ENCODE measurements at places on chromosomes 4 and X.

- DNase-seq: no peak
Observed at GRCh38 chr4:155819066-155819465, 47.0 kb downstream of the ASIC5 start.

- no peak for DNase-seq
Observed at GRCh38 chr4:66372706-66373105, 702.4 kb upstream of the EPHA5 start.

- DNase-seq: no peak
Observed at GRCh38 chr4:121156822-121157769, 7.0 kb downstream of the TNIP3 start.

DNA sequence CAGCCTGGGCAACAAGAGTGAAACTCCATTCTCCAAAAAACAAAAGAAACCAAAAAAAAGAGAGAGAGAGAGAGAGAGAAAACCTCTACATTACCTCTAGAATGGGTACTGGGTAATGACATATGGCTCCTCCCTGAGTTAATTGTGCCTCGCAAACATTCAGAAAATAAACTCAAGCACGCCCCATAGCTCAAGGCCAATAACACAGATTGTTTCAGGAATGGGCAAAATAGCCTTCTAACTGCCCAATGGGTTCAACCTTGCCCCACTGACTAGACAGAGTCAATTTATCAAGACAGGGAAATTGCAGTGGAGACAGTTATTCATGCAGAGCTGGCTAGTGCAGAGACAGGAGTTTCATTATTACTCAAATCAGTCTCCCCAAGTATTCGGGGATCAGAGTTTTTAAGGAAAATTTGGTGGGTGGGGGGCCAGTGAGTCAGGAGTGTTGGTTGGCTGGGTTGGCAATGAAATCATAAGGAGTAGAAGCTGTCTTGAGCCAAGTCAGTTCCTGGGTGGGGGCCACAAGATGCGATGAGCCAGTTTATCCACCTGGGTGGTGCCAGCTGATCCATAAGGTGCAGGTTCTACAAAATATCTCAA, 25.1 kb downstream of the NIPAL1 start:
- no peak for DNase-seq

DNA sequence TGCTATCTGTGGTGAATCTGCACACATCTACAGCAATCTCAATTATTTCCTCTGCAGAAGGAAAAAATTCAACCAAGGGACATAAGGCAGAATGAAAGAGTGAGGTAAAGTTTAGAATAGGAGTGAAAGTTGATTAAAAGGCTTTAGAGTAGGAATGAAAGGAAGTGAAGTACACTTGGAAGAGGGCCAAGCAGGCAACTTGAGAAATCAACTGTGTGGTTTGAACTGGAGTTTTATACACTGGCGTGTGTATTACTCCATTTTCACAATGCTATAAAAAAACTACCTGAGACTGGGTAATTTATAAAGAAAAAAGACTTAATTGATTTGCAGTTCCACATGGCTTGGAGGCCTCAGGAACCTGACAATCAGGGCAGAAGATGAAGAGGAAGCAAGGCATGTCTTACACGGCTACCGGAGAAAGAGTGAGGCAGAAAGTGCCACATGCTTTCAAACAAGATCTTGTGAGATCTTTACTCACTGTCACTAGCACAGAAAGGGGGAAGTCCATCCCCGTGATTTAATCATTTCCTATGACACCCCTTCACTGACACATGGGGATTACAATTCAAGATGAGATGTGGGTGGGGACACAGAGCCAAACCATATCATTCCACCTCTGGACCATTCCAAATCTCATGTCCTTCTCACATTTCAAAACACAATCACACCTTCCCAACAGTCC, 234.8 kb downstream of the IL15 start:
- no peak for DNase-seq

- no peak for DNase-seq
Observed at GRCh38 chr4:94540476-94540875, 88.7 kb downstream of the PDLIM5 start.

DNA sequence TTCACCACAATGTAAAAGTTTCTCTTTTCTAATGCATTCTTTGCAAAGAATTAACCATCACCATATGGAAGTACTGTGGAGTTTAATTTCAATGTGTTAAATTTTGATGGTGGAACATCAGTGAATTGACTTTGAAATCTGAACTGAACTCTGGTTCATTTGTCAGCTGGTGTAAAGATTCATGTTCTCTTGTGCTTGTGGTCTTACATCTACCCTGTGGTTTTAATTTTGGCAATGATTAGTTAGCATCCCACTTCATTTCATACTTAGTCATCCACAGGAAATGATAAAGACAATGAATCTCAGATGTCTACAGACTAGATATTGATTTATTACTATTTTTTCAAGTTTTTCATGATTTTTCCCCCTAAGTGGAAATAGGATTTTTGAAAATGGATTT, 77.8 kb downstream of the GRID2 start:
- no peak for DNase-seq

GRCh38 chr4:168981460-168981859, 28.6 kb downstream of the CBR4 start:
- DNase-seq: no peak

- no peak for DNase-seq
Observed at GRCh38 chr4:121658125-121658524, 38.7 kb downstream of the ANXA5 start.

GRCh38 chrX:13755254-13755653, 20.7 kb downstream of the OFD1 start:
- DNase-seq: no peak

DNA sequence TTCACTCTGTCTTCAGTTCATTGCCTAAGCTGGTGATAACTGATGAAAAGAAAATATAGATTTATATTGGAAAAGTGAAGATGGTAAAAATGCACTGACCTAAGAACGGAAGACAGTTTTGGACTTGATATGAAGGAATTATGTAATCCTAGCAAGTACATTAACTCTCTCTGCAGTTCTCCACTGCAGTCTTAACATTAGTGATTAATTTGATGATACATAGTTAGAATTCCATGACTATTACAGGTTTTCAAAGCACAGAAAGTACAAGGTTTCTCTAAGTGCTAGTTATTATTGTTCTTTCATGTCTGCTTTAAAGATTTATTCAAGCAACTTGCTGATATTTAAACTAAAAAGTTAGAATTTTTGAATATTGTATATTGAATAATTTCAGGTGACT, 1591.7 kb upstream of the ADGRL3 start:
- no peak for DNase-seq

DNA sequence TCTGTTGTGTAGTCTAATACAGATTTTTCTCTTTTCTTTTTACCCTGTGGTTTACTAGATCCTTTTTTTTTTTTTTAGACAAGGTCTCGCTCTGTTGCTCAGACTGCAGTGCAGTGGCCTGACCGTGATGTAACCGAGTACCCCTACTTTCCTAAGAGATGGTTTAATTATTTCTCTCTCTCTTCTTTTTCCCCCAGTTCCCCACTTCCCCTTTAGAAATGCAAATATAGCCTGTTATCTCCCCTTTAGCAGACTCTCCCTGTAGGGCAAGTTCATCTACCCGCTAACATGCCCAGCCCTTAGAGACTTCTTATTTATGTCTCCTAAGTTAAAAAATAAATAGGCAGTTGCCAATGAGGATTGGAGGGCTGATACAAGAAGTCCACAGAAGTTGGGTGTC, 4.5 kb downstream of the SNX25 start:
- DNase-seq: no peak

- peak; percentile 7 for DNase-seq
Observed at GRCh38 chrX:103309860-103310554, 783 bp downstream of the BEX2 start.

- DNase-seq: no peak
Observed at GRCh38 chr4:19776929-19777328, 474.8 kb upstream of the SLIT2 start.

- no peak for DNase-seq
Observed at GRCh38 chrX:138923805-138924204, 212.3 kb upstream of the FGF13 start.

DNA sequence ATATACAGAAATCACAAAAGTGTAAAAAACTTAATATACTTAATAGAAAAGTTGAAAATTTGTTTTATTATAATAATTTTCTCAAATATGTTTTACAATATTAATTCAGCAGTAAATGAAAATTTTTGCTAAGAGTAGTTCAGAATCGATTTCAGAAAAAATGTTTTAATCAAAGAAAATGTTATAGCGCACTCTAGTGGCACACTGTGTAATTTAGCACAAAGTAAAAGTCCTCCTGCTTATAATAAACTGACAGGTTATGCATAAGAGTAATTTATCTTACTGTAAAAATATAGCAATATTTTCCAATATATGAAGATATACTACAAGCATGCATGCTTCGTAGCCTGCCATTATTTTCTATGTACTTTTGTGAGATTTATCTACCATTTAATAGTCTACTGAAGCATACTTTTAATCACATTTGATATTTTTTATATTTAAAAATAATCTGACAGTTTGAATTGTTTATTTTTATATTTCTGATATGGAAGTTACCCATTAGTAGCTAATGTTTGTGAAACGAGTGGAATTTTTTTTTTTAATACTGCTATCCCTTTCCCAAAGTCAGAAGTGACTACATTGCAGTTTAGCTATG, 217.9 kb upstream of the KLHL4 start:
- DNase-seq: no peak

GRCh38 chrX:65910899-65911298, 129.0 kb downstream of the VSIG4 start:
- no peak for DNase-seq

- no peak for DNase-seq
Observed at GRCh38 chr4:109622626-109623025, 62.6 kb downstream of the MCUB start.

DNA sequence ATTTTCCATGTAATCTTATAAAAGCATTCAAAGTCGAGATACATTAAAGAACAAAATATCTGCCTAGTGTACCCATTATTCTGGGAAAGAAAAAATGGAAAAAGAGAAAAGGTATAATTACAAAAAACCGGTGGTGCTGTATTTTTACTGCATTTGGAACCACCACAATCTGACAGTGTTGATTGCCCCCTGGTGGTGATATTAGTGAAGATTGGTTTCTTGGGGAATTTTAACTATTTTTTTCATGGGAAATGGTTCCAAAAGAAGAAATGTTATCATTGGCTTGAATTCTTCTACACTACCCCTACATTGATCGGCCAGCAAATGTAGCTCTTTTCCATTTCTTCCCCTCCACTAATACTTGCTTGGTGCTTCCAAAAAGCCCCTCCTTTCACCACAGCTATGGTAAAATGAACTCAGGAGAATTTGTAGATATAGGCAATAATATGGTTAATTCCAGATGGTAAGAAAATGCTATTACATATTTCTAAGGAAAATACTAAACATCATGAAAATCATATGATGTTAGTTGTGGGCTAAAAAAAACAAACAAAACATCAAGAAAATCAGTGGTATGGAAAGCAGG, 50.0 kb downstream of the COX18 start:
- DNase-seq: peak; percentile 28

GRCh38 chrX:68175562-68175961, 257.7 kb downstream of the OPHN1 start:
- DNase-seq: no peak

- DNase-seq: peak; percentile 79
Observed at GRCh38 chr4:76198411-76199237, 15.0 kb downstream of the SCARB2 start.

- DNase-seq: peak; percentile 7
Observed at GRCh38 chr4:36164900-36165630, 79.2 kb downstream of the ARAP2 start.

GRCh38 chrX:136179133-136179532, 31.8 kb downstream of the FHL1 start:
- DNase-seq: no peak

DNA sequence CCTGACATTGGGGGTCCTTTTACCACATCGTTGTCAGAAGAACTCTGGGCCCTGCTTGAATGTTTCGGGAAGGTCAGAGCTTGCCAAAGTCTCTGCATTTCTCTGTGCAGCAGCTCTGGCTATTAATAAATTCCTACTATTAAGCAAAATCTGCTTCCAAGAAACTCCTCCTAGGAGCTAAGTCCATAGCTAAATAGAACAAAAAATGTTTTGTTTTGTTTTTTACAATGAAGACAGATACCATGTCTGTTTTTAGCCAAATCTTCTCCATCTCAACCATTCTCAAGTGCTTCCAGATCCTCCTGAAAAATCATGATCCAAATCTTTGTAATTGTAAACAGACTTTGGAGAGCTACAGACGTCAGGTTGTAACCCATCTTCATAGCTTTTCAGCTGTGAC, 161.6 kb downstream of the SPATA18 start:
- DNase-seq: no peak

DNA sequence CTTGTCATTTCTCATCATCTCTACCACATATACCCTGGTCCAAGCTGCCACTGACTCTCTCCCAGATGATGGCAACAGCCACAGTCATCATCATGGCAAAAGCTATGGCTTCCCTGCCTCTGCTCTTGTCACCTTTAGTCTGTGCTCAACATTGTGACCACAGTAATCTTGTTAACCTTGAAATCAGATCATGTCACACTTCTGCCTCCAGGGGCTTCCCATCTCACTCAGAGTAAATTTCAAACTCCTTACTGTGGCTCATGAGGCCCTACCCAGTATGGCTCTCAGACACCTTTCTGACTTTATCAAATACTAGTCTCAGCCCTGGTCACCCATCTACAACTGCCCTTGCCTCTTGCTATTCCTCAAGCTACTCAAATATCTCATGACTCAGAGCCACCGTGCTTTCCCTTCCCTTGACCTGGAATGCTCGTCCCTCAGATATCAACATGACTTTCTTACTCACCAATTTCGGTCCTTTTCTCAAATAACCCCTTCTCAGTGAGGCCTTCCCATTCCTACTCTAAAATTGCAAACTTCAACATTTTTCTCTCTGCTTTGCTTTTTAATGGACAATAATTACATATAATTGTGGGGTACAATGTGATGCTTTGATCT, 41.1 kb upstream of the STIM2 start:
- DNase-seq: no peak

- DNase-seq: no peak
Observed at GRCh38 chr4:48129307-48130014, 4.6 kb downstream of the TXK start.

DNA sequence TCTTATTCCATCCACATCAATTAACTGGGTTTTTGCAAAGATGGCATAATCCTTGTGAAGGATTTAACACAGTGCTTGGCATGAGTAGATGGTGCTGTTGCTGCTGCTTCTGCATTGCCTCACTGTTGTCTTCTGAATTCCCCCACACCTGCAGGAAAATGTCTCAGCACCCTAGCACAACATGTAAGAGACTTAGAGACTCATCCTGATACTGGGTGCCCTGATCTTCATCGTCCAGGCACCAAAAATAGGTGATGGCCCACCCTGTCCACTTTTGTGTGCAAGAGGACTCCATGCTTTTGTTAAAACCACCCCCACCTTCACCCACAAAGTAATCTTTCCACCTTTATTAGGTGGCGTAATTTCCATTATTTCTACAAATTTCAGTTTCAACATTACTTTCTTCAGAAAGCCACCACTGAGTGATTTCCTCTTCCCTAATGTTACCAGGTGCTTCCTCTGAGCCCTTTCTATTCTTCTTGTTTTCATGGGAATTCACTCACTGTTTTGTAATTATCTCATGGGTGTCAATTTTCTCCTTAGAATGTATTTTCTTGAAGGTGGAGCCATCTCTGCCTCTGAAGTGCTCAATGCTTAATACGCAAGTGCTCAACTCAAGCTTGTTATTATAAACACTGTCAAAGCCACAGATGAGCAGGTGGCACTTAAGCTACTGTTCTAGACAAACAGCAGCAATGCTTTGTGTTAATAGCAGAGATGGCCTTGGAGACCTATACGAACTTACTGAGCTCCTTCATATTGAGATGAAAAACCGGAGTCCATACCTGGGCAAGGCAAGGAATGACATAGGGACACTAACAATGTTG, 89.5 kb downstream of the HS3ST1 start:
- DNase-seq: no peak

GRCh38 chrX:110381216-110381615, 22.6 kb downstream of the RTL9 start:
- no peak for DNase-seq

Measured in NCI-H1105 (cell line).